ENCODE measurements at places on chromosomes 11 and 22.

GRCh38 chr11:27933992-27934829, 173.7 kb downstream of the KIF18A start:
- no peak for DNase-seq

- no peak for DNase-seq
These were observed 7.7 kb upstream of the NCR3LG1 start for GRCh38 chr11:17343907-17344306.

GRCh38 chr22:47300698-47301405, 538.4 kb downstream of the TBC1D22A start:
- DNase-seq = no peak

DNA sequence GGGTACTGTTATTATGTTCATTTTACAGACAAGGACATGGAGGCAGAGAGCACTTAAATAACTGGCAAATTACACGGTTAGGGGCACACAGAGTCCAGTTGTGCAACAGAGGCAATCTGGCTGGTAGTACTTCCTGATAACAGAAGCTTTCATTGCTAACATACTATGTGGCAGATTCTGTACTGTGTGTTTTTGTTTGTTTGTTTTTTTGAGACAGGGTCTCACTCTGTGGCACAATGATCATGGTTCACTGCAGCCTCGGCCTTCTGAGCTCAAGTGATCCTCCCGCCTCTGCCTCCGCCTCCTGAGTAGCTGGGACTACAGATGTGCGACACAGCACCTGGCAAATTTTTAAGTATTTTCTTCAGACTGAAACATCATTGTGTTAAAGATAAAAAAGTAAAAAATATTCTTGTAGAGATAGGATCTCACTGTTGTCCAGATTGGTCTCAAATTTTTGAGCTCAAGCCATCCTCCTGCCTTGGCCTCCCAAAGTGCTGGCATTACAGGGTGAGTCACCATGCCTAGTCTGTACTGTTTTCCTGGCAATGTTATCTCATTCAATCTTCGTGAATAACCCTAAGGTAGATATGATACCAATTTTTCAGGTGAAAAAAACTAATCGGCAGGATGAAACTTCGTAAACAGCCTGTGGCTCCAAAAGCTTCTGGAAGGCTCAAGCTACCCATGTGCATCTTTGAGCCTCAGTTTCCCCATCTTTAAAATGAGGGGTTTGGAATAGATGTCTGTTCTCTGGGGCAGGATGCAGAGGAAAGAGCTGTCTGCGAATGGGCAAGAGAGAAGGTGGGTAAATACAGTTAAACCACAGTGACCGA, 921 bp upstream of the NUCB2 start:
- no peak for DNase-seq

- no peak for DNase-seq
These were observed 189.6 kb upstream of the E2F8 start for GRCh38 chr11:19430346-19430745.

DNA sequence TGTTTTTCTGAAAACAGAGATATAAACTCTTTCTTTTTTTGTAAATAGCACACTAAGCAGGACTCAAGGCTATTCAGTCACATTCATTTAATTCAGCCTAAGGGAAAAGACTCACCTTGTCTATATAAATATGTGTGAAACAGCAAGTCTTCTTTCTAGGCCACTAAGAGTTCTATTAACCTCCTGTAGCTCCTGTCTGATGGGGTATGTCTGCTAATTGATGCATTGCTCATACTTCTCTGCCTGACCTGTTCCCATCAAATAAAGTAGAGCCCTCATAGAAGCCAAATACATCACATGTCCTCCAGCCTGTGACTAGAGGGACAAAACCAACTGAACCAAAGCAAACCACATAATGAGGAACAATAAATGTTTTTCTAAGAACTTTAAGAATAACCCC, 68.2 kb downstream of the MSANTD4 start:
- DNase-seq = no peak

- DNase-seq = no peak
These were observed 1566.2 kb upstream of the TENM4 start for GRCh38 chr11:81007046-81007445.

DNA sequence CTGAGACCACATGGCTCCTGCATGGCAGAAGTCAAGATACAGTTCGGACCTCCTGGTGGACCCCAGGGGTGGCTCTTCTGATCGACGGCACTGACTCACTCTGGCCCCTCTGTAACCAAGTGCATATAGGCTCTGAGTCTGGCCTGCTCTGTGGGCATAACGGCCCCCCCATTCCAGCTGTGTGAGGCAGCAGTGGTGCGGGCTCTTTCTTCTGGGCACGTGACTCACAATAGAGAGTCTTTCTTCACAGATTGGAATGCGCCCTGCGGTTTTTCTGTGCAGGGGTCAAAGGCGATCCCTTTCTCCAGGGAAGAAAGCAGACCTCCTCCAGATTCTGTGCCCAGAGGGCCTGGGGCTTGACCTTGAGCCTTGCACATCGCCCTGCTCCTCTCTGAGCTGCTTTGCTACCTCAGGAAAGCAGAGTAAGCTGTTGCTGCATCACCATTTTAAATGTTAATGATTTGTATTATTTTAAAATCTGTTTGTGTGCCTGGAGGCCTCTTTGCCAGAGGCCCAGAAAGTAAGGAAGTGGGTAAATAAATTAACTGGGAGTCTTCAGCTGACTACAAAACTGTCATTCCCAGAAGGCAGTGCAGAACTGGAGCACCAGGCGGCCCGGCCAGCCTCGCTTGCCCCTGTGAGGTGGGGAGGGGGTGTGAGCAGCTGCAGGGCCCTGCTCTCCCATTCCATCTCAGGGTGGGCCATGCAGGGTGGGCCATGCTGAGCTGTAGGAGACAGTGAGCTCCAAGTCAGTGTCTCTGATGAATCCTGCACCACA, 199.0 kb downstream of the GRIK4 start:
- no peak for DNase-seq

DNA sequence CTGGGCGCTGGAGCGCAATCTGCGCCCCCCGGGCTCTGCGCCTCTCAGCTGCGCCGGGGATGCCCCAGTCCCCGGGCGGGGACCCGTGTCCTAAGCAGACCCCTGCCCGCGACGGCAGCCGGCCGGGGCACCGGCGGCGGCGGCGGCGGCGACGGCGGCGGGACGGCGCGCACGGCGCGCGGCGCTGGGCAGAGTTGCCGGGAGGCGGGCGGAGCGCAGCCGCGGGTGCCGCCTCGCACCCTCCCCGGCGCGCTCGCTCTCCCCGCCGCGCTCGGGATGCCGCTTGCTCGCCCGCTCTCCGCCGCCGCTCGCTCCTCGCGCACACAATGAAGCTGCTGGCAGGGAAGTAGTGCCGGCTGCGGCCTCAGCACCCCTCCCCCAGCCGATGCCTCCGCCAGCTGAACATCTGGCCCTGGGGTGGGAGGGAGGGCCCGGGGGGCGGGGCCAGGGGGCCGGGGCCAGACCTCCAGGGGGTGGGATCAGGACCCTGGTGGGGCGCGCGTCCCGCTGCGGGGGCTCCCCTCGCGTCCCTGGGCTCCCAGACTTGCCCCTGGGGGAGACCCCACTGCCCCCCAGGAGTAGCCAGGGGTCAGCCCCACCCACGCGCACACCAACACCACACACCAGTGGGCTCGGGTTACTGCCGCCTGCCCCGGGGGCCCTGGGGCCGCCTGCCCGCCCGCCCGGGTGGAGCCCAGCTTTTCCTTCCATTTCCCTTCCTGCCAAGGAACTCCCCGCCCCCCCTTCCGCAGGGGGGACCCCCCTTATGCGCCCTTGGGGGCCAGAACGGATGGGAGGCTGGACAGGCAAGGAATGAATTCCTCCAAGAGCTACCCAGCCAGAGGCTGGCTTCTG, at the start of gene RCOR2:
RCOR2 (minus strand) TSS at position 328 of the 855 bp plus-strand sequence. CDS start 708 bp downstream, outside the sequence.
- DNase-seq = peak; percentile 85

- DNase-seq = no peak
These were observed 88.9 kb upstream of the TOP3B start for GRCh38 chr22:22071455-22071854.

DNA sequence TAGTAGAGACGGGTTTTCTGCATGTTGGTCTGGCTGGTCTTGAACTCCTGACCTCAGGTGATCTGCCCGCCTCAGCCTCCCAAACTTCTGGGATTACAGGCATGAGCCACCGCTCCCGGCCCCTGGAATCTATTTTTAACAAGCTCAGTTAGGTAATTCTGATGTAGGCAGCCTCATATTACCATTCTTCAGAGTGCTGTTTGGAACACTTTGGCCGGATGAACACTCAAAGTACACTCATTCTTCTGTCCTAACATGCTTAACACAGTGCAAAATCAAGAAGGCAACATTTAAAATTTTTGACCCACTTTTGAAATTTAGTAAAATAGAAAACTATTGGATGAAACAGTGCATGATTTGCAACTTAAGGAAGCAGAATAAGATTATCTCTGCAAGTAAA, 586.7 kb upstream of the CHORDC1 start:
- no peak for DNase-seq

GRCh38 chr22:23313791-23314567, 133.7 kb downstream of the BCR start:
- DNase-seq = no peak

- DNase-seq = peak; percentile 14
These were observed 269.9 kb upstream of the SORL1-AS1 start for GRCh38 chr11:121722431-121723245.

DNA sequence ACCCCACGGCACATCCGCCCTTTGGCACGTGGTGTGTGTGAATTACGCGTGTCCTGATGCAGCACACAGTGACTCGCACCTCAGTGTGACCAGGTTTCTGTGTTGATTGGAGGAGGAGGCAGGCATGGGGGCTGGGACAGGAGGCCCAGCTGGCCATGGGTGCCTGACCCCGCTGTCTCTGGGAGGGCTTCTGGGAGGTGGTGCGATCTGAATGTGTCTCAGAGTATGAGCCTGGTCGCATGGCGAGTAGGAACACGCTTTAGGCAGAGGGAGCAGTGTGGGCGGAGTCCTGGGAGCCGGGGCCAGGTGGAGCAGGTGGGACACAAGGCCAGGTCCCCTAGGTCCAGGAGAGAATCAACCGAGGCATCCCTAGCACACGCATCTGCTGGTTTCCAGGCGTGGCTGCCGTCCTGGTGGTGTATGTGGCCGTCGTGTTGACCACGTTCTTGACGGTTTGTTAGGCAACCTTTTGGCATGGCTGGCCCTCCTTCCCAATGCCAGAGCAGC, 5.7 kb downstream of the GRAMD4 start:
- no peak for DNase-seq

- no peak for DNase-seq
These were observed 291.8 kb downstream of the SBF2 start for GRCh38 chr11:10002221-10002620.

- DNase-seq = peak; percentile 72
These were observed 10.7 kb upstream of the NLRP6 start for GRCh38 chr11:267491-267994.

GRCh38 chr11:119771172-119771770, 42.3 kb upstream of the NECTIN1 start:
- no peak for DNase-seq

- DNase-seq = no peak
These were observed 14.1 kb downstream of the WT1 start for GRCh38 chr11:32420937-32421901.

GRCh38 chr11:12207384-12208150, 97.2 kb downstream of the MICAL2 start:
- DNase-seq = no peak

DNA sequence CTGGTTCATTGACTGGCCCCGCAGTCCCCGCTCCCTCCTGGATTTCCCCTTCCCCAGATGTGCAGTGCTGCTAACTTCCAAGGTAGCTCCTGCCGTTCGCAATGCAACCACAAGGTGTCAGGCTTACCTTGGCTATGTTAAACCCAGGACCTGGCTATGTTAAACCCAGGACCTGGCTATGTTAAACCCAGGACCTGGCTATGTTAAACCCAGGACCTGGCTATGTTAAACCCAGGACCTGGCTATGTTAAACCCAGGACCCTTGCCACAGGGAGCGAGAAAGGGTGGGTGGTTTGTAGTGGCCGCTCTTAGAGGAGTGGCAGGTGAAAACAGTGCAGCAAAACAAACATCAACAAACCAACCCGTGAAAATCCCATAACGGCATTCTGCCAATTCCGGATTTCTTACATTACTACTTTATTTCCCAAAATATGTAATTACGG, 2.9 kb upstream of the ADAMTS8 start:
- peak; percentile 75 for DNase-seq

DNA sequence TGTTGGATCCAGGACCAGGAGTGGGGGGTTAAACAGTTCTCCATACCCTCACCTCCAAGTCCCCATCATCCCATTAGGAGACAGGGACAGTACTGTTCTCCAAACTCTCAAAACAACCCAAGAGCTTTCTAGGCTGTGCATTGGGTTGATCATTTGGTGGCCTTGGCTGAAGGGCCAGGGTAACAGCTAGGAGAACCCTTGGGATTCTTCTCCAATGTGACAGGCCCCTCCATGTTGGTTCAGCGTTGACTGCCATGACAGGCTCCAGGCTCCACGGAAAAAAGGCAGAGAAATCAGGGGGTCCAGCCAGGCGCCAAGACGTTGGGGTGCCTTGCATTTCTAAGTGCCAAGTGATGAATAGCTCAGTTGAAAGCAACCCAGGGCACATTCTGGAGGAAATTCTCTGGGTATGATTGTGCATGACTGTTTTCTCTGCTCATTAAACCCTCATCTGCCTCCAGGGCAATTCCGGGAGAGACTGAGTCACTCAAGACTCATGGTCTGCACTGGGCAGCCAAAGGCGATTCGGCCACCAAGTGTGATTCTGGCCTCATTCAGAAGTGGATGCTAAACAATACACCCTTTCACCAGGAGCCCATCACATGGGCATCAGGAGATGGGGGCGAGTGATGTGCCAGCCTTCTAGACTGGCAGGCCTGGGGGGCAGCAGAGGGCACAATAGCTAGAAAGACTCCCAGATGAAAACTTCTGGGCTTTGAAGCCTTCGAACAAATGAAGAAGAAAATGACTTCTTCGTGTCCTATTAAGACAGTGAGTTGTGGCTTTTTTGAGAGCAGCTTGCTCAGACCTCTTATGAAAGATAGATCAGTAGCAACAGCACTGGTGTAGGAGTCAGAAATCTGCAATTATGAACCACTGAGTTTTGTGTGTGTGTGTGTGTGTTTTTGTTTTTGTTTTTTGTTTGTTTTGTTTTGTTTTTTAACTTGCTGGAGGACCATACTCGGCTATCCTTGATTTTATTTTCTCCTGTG, 27.7 kb downstream of the CD44 start:
- DNase-seq = no peak

GRCh38 chr11:116101902-116102301, 597.7 kb upstream of the CADM1 start:
- no peak for DNase-seq

GRCh38 chr22:21652010-21652546, 10.0 kb downstream of the SDF2L1 start:
- peak; percentile 93 for DNase-seq

- no peak for DNase-seq
These were observed 84.1 kb downstream of the WNT7B start for GRCh38 chr22:45892681-45893461.

DNA sequence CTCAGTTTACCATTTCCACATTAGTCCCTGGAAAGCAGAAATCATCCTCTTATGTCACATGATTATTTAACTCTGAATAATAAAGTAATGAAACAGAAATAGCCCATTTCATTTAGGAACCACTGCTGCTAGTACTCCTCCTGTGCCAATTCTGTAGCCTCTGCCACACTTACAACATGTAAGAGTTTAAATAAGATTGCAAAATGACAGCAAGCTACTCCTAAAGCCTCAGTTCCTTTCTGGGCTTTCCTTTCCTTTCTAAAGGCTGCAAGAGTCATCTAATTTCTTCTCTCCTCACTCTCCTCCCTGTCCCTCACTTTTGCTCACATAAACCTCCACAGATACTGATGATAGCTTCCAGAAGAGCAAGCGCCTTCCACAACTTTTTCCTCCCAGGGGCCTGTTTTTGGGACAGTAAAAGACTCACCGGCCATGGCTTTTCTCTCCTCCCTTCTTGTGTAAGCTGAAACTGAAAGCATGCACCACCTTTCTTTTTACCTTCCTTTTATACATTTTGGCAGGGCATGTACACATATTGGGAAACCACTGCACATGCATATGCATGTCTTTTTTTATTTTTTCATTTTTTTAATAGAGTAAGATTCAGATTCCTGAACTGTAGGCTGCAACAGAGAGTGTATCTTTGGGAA, 38.5 kb downstream of the CARD18 start:
- no peak for DNase-seq
